ENCODE measurements at places on chromosomes 1 and 21.

DNA sequence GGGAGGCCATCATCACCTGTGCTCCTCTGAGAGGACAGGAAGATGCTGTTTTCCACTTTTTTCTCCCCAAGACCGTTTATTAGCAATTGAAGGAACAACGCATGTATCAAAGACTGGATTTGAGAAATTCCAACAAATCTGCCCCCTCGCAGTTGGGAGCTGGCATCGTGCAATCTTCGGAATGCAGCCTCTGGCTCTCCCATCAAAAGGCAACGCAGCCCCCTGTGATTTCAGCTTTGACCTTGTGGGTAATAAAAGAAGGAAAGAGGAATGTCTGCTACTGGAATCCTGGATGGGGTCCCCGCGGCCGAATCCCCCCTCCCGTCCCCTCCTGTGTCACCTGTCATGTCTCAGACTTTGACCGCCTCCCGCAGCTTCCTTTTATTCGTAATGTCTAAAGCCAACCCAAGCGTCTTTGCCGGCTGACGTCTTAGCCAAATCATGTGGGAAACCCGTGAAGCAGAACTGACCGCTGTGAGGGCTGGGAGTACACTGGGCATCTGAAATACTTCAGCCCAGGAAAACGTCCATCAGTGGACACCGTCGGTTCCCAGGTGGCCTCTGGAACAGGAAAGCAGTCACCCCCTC, 101.5 kb downstream of the WDR4 start:
- no peak for DNase-seq

GRCh38 chr1:176159993-176160392, 47.1 kb downstream of the COP1 start:
- DNase-seq = no peak

DNA sequence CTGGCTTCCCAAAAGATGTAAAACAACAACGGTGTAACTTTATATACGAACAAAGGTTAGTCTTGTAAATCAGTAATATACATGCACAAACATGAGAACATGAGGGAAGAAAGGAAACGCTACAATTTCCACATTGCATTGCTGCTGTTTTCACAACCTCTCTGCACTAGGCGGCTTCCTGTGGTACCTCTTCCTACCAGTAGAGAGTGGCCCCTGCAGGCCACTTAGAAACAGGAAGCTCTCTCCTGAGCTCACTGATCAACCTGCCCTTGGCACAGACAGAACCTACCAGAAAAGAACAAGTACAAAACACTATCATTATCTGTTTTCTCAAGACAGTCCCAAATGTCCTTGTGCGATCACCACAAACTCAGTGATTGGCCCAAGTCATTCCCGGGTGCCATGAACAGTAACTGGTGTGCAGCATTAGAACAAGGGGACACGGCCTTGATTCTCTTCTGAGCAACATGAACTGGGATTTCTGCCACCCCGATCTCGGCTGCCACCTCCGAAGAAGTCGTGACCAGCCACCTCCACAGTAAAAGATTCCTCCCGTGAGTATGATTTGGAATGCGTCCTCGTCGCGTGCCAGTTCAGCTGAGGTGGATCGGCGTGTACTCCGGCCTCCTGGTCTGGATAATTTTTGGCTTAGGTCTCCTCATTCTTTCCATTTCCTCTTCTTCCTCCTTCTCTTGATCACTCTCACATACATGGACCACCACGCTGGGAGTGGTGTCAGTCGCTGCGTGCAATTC, 5.7 kb upstream of the KCNE1 start:
- DNase-seq = no peak

- peak; percentile 2 for DNase-seq
Measured at GRCh38 chr1:176656257-176656995, 193.5 kb downstream of the PAPPA2 start.

DNA sequence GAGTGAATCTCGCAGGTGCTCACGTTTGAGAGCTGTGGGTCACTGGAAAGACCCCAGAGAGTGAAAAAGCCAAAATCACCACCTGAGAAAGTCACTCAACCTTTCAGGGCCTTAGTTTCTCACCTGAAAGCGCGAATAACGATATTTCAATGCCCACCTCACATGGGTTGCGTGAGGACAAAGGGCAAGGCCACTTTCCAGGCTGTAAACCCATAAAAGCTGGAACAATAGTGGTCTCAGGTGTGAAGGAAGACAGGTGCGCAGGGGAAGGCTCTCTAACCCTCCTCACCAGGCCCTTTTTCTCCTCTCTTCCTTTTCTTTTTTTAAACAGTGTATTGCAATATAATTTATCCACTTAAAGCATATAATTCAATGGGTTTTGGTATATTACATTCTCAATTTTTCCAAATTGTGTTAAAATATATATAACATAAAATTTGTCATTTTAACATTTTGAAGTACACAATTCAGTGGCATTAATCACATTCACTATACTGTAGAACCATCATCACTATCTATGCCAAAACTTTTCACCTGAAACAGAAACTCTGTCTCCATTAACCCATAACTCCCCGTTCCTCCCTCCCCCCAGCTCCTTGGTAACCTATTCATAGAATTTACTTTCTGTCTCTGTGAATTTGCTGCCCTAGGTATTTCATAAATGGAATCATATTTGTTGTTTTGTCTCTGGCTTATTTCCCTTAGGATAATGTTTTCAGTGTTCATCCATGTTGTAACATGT, 118.4 kb upstream of the TNR start:
- no peak for DNase-seq

DNA sequence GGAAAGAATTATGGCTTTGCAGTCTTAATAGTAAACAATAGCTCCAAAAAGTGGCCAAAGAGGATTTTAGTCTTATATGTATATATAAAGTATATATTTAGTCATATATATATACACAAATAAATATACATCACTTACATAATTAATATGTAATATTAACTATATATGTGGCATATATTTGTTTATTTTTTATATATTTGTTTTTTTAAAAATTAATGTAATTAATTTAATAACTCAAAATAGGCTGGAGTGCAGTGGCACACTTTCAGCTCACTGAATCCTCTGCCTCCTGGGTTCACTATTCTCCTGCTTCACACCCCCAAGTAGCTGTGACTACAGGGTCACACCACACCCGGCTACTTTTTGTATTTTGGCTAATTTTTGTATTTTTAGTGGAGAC, 532.6 kb downstream of the KCNT2 start:
- DNase-seq = no peak

DNA sequence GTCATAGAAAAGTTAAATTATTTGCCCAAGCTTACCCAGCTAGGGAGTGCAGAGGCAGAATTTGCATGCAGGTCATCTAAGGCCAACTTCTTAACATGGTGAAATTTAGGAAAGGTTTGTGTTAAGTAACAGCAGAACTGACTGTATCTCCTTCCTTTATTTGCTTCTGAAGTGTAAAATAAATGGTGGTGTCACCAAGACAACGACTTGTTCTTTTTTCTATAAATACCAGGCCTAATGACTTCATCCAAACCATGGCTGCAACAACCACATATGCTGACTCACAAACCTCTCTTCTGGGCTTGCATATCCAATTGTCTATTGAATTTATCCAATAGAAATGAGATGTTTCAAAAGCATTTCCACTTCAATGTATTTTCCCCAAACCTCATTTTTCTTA, 19.1 kb downstream of the COL24A1 start:
- peak; percentile 18 for DNase-seq

GRCh38 chr21:46425571-46425970, 33.1 kb upstream of the DIP2A start:
- DNase-seq = no peak

DNA sequence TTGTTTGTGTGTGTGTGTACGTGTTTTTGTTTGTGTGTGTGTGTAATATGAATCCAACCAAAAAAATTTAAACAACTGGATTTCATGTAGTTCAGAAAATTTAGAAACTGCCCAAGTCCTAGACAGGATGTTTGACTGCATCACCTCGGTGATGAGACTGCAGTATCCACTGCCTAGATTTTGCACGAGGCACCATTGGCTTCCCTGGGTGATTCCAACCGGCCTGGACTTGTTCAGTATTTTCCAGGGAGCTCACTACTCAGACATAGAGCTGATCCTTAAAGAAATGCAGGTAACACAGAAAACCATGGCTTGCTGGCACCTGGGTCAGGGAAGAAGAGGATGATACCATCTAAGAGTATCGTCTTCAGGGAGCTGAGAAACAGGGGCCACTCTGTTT, 18.2 kb upstream of the KCNK2 start:
- DNase-seq = no peak

GRCh38 chr1:25922056-25922970, 16.1 kb upstream of the STMN1 start:
- DNase-seq = no peak

DNA sequence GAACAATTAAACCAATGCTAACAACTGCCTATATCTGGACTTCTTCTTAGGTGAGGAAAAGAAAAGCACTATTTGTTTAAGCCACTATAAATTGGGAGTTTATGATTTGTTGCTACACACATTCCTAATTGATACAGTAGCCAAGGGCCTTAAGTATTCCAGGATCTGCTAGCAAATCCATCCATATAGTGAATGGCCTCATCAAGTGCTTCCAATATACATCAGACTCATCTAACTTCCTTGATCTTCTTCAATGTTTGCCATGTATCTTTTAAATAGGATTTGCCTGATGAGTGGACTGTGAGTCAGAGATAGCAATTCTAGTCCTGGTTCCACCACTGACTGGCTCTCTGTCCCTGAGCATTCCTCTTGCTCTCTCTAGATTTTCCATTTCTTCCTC, 430.2 kb downstream of the OMA1 start:
- DNase-seq = no peak

GRCh38 chr1:27884006-27884954, 11.9 kb downstream of the THEMIS2 start:
- no peak for DNase-seq
